ENCODE measurements at places on chromosomes 6 and 20.

GRCh38 chr20:7171911-7172310 is 404.4 kb downstream of the BMP2 start:
- no peak for DNase-seq

DNA sequence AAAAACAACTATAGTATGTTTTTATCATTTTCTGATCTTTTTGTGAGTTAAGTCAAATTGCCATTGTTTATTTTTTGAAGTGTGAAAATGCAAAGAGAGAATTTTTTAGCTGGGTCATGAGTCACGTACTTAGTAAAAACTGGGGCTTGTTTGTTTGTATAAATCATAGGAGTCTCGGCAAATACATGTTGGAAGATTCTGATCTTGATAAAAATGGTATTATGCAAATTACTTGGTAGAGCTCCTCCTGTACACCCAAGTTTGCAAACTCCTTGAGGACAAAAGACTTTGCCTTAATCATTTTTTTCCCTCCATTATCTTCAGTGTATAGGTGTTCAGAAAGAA is 25.8 kb downstream of the TBPL1 start:
- no peak for DNase-seq

DNA sequence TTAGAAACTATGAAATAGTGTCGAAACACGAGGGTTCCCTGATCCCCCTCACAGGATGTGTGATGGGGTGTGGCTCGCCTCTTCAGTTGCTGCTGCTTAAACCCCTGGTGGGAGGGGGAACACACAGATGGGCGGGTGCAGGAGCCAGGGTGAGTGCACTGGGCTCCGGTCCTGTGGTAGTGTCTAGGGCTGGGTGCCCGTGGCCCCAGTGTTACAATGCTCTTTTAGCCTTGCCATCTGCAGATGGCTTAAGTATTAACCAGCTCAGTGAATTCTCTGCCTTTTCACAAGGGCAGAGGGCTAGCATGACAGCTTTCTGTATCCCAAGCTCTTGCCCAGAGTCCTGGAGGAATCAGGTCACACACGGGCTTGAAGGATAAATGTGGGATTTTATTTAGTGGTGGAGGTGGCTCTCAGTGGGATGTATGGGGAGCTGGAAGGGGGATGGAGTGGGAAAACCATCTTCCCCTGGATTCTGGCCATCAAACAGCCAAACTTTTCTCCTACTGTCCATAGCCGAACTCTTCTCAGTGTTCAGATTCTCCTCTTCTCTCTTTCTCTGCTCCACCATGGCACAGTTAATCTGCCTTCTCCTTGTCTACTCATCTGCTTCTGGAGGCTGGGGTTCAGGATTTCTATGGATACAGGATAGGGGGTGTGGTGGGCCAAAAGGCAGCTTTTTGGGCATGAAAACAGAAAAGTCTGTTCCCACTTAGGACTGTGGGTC is 659.0 kb downstream of the EPM2A start:
- no peak for DNase-seq

GRCh38 chr6:5710516-5710915 is 296.2 kb downstream of the NRN1 start:
- no peak for DNase-seq

GRCh38 chr6:109166673-109167072 is 71.4 kb downstream of the CEP57L1 start:
- DNase-seq = no peak

- DNase-seq = no peak
These were observed 893 bp downstream of the POLR1H start for GRCh38 chr6:30061858-30062458.

DNA sequence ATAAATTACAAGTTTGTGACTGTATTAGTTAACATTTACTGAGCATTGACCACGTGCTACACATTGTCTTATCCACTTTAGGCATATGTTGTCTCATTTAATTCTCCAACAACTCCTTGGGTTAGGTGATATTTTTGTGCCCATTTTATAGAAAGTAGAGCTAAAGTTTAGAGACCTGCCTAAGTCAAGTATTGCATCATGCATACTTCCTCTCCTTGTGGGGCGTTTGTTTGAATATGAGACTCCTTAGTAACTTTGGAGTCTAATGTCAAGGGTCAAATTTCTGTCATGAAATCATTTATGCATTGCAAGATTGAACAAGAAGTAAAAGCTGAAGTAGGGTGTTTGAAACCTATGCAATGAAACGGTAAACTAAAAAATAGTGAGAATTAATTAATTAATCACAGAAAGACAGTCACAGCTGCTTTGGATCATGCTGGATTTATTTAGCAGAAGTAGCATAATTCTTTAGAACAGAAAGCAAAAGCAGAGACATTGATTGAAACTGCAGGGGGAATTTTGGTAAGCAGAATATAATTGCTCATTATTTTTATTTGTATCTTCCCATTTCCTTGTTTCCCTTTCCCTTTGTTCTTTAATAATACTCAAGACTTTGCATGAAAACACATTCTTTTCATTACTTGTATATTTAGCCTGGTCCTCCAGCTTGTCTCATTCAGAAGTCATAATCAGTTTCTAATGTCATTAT is 1374.4 kb upstream of the GJE1 start:
- DNase-seq = no peak

DNA sequence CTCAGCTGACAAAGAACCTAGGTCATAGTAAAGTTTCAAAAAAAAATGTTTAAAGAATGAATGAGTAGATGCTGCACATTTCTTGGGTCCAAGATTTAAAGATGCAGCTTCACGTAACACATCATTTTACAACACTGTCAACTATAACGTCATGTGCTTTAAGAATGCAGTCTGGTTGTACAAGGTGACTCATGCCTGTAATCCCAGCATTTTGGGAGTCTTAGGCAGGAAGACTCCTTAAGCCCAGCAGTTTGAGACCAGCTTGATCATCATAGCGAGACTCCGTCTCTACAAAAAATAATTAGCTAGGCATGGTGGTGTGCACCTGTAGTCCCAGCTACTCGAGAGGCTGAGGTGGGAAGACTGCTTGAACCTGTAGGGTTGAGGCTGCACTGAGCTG is 21.9 kb downstream of the SLC17A5 start:
- DNase-seq = no peak

All from activated CD4-positive, CD25-positive, alpha-beta regulatory T cell (primary cell).